ENCODE measurements at places on chromosomes 3 and 15.

- DNase-seq, result no peak
These were observed 328.0 kb downstream of the UACA start for GRCh38 chr15:70435369-70435768.

DNA sequence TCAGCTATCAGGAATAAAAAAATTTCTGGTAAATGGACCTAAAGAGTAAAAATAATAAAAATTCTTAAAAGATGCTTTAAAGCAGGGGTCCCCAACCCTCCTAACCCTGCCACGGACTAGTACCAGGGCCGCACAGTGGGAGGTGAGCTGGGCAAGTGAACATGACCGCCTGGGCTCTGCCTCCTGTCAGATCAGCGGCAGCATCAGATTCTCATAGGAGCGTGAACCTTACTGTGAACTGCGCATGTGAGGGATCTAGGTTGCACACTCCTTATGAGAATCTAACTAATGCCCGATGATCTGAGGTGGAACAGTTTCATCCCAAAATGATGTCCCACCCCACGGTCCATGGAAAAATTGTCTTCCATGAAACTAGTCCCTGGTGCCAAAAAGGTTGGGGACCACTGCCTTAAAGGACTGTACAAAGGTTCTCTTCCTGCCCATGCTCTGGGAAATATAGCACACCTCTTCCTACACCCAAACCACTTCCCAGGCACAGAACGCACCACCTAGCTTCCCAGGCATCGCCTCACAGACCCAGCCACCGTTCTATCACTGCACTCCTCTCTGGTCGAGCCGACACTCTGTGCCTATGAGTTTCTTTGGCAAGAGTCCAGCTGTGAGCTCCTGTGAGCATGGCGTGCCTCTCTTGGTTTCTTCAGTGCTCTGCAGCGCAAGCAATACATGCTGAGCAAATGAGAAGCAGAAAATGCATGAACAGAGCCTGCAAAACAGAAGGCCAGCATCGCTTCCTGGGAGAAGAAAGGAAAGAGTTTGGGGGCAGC is 104.9 kb downstream of the OCA2 start:
- DNase-seq, result no peak

DNA sequence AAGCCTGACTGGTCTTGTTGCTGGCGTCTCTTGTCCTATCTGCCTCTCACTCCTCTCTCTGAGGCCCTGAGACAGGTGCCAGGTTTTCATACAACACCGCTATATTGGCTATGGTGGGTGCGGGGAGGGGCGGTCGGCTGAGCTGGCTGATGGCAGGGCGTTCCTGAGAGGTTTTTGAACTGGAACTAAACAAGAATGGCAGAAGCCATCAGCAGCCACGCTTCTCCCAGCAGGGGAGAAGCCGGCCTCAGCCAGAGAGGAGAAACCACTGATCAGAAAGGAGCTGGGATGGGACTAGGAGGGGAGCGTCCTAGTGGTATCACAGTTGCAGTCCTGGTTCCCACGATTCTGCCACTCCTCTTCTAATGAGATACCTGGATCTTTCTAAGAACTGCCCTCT is 89.9 kb upstream of the PRR23E start:
- no peak for DNase-seq

- no peak for DNase-seq
These were observed 36.3 kb upstream of the PPM1L start for GRCh38 chr3:160719710-160720109.

DNA sequence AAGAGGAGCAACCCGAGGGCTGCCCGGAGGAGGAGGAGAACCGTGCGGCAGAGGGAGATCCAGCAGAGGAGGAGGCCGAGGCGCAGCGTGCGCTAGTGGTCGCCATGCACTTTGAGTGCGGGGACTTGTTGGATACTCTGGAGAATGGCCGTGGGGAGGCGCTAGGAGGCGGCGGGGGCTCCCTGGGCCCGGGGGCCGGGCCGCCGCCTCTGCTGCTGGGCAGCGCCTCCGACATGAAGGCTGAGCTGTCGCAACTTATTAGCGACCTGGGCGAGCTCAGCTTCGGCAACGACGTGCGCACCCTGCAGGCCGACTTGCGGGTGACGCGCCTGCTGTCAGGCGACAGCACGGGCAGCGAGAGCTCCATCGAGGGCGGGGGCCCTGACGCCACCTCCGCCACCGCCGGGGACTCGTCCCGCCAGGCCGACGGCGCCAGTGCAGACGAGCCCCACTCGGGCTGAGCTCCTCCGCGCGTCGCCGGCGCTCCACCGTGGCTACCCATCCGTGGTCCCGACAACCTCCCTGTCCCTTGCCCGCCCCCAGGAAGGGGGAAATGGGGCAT is 2.0 kb downstream of the FAM43A start:
- DNase-seq, result no peak

- DNase-seq, result no peak
These were observed 35.1 kb downstream of the DNAH1 start for GRCh38 chr3:52350981-52351761.

DNA sequence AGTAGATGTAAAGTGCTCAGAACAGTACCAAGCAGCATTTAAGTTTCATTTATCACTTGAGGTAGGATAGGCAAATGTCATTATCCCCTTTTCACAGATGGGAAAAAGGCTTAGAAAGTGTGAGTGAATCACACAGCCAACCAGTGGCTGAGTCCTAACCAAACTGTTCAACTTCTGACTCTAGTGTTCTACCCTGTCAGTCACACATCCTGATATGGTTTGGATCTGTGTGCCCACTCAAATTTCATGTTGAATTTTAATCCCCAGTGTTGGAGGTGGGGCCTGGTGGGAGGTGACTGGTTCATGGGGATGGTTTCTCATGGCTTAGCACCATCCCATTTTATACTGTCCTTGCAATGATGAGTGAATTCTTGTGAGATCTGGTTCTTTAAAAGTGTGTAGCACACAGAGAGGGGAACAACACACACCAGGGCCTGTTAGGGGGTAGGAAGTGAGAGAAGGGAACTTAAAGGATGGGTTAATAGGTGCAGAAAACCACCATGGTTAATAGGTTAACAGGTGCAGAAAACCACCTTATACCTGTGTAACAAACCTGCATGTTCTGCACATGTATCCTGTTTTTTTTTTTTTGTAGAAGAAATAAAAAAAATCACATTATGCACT is 304.7 kb downstream of the SUCLG2 start:
- no peak for DNase-seq

DNA sequence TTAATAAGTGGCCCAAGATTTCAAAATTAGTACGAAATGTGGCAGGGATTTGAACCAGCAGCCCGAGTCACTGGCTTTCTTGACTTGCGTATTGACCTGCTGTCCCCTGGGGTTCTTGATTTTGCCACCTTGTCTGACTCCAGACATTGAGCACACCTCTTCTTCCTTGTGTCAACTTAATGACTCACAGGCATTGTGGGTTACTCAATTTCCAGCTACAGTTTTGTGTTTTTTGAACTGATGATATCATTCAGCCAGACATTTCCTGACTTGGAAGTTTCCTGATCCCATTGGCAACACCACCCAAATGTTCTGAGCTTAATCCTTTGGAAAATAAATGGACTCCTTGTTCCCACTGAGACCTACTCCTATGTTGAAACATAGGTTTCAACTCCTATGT is 64.2 kb downstream of the MOBP start:
- no peak for DNase-seq

- no peak for DNase-seq
These were observed 122.7 kb downstream of the PGPEP1L start for GRCh38 chr15:98884894-98885293.

DNA sequence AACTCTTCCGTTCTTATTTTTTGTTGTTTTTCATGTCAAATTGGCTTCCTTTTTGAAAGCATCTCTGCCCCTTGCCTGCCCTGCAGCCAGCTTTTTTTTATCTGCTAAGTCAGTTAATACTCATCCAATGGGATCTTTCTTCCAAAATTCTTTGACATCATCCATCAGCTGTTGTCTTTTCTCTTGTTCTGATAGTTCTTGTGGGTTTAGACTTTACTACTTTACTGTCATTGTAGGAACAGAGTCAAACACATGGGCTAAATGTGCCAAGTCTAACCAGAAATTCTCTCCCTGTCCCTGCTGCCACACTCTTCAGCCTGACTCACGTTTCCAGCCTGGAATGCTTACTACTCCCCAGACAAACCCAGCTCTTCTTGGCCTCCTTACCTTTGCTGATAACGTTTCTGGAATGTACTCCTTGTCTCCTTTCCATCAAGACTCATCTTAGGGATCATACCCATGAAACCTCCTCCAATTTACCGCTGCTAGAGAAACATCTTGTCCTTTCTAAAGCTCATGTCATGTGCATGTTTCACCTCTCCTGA is 10.7 kb upstream of the VPS8 start:
- no peak for DNase-seq

DNA sequence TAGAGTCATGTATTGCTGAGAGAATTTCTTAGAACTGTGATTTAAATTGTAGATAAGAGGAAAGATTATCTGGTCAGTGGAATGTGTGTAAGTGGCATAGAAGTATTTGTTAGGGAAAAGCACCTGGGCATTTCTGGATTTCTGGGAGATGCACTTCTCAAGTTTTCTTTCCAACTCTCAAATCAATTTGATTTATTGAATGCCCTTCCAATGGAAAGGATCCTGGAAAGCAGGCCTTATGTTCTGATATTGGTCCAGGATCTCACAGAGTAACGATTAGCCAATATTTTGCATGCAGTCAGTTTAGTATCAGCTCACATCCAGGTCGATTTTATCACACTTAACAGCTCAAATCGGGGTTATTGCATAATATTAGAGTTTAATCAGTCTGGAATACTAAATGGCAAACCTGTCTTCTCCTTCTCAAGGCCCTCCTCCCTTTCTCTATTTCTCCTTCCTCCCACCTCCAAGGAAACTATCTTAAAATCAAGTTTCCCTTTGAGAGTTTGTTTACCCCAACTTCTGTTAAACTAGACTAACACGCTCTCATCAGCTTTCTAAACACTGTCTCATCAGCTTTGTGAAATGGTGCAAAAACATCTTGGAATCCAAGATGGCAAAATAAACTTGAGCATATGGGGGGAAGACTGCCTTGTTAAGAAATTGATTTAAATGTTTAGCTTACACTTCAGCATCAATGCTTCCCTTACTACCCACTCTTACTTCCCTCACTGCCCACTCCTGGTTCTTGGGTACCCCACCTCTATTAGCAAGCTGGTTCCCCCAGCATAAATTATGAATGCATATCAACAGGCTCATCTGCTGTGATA is 9.5 kb downstream of the SOX2 start:
- DNase-seq, result no peak

DNA sequence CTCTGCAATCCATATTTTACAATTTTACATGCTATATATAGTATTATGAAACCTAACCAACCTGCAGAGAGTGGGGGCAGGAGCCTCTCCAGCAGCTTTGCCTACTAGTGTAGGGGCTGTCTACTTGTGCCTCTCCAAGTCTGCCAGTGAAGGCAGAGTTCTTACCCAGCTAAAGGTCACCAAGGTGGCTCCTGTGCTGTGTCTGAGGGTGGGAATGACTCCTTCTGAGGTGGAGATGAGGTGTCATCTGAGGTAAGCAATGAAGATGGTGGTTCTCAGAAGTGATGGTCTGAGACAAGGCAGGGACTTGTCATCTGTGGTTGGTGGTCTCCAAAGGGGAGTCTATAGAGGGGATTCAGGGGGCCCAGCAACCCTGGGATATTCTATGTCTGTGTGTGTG is 47.5 kb downstream of the SACM1L start:
- no peak for DNase-seq

- no peak for DNase-seq
These were observed 320.3 kb downstream of the GAP43 start for GRCh38 chr3:115943579-115943978.

- DNase-seq, result no peak
These were observed 244.2 kb downstream of the NAALADL2 start for GRCh38 chr3:175103298-175103697.

DNA sequence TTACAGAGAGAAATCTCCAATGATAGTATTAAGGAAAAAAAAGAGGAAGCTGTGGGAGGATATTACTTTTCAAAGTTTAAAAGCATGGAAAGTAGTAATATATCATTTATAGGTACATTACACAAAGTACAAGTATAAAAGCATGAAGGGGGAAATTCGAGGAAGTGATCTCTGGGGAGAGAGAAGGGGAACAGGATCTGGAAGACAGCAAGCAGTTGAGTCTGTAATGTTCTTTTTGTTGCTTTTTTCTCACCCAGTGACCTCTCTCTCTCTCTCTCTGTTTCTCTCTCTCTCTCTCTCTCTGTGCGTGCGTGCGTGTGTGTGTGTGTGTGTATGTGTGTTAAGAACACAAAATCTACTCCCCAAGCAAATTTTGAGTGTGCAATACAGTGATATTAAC is 10.2 kb downstream of the C3orf20 start:
- DNase-seq, result no peak

DNA sequence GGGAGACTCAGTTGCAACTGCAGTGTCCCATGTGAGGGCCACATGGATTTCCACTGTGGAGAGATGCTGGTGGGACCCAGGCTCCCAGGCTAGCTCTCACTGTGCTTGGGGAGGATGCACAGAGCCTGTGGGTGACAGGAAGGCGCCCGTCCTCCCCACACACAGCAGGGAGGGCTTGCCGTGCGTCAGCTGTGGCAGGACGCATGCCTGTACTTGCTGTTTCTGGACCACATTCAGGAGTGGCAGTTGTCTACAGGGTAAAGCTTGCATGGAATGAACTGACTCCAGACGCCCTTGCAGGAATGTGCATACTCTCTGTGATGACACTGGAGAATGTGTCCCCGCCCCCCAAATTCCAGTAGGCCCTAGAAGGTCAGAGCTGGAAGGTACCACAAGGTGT is 63.8 kb upstream of the SNRPA1 start:
- DNase-seq, result no peak

- DNase-seq, result no peak
These were observed 487.2 kb upstream of the ROBO2 start for GRCh38 chr3:76552653-76553052.
